ENCODE measurements at places on chromosomes 2 and 18.

DNA sequence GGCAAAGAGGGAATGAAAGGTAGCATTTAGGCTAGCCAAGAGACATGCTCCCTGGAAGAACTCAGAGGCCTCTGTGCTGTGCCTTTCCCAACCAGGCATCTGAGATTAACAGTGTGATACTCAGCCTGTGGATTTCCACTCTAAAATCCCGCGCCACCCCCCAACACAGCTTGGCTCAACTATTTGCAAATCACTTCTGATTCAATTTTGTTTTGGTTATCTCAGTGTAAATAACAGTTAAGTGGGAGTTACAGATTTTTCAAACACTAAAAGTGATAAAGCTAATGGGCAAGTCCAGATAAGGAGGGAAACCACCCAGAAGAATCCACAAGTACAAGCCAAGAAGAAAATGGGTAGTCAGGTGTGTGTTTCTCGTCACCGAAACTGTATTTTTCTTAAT lies 1.4 kb upstream of the NRP2 start:
- DNase-seq, result no peak

GRCh38 chr18:11902522-11903292 lies 5.4 kb downstream of the MPPE1 start:
- no peak for DNase-seq

- peak; percentile 92 for DNase-seq
Measured at GRCh38 chr18:54284981-54285785, 15.9 kb downstream of the POLI start.

DNA sequence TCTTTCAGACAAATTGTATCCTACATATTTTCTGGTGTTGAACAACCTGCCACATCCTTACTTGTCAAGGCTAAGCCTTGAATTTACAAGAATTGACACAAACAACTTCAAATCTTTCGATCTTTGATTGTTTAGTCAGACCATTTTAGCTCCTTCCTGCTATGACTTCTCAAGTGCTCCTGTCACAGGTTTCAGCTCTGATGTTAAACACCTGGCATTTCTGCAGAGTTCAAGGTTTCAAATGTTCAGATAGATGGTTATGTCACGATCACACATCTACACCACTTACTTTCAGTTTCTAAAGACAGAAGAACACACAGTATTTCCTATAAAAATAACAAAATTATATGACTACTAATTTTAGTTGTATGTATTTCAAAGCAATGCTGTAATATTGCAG lies 84.0 kb downstream of the RND3 start:
- DNase-seq, result no peak

GRCh38 chr18:59264651-59265245 lies 8.5 kb downstream of the RAX start:
- DNase-seq, result no peak

- no peak for DNase-seq
Measured at GRCh38 chr18:46413684-46414083, 243.3 kb downstream of the LOXHD1 start.

DNA sequence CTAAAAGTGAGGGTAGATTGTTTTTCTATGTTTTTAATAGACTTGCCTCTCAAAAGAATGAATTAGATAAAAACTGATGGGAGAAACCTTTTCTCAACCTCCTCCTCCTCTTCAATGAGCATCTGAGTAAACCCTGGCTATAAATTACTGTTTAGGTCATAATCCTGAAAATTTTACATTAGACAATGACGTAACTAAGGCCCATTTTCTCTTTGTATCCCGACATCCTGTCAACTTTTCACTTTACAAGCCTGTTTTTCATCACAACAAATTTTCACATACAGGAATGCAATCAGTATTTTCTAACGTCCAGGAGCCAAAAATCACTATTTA lies 1.3 kb downstream of the SPIRE1 start:
- DNase-seq, result no peak

DNA sequence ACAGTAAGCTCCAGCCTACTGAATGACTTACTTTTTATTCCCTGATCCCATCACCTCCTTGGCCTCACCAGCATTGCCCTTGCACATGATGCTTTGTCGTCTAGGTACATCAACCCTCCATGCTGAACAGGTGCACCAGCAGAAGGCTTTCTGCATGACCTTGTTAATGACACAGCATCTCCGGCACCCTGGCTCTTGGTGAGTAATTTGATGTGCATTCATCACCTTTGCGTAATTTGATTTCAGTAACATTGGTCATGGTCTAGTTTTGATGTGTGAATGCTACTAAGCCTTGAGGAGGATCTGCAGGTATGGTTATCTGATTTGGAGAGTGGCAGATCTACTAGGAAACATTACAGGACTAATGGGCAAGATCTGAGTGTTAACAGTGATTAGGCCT lies 103.6 kb downstream of the STK39 start:
- DNase-seq, result peak; percentile 30

DNA sequence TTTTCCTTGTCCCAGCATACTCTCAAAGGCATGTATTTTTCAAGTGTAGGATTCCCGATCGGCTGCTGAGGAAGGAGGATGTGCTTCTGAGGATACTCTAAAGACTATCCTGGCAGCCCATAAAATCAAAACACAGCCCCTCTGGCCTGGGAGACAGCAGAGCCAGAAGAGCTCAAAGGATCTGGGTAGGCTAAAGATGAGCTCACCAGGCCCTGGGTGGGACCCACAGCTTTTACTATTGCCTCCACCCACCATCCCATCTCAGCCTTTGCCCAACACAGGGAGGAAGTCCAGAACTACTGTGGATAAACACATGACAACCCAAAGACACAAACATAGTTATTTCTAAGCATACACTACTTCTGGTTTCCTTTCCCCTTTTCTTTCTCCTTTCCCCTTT lies 79.1 kb upstream of the ZFP36L2 start:
- DNase-seq, result no peak

- DNase-seq, result no peak
Measured at GRCh38 chr2:170830166-170830565, 13.5 kb downstream of the GAD1 start.

DNA sequence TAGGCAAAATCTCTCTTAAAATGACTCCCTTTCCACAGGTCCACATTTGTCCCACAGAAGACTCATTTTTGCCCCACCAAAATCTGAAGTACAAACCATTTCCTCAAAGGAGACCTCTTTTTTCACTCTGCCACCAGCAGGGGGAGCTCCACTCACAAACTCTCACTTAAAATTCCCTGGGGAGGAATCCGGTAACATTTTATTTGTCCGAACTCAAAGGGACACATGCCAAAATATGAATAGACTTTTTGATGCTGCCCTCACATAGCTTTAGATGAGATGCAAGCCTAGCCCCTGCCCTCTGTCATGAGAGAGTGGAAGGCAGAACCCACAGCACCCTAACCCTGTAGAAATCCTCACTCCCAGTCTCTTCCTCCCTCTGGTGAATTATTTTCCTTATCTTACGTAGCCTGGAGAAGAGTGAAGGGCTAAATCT lies 57.1 kb downstream of the RMDN2 start:
- peak; percentile 68 for DNase-seq

DNA sequence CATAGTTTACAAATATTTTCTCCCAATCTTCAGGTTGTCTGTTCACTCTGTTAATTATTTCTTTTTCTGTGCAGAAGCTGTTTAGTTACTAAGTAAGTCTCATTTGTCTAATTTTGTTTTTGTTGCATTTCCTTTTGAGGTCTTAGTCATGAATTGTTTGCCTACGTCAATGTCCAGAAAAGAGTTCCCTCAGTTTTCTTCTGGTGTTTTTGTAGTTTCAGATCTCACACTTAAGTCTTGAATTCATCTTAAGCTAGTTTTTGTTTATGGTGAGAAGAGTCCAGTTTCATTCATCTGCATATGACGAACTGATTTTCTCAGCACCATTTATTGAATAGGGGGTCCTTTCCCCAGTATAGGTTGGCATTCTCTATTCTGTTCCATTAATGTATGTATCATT lies 1252.2 kb upstream of the TMEFF2 start:
- no peak for DNase-seq

DNA sequence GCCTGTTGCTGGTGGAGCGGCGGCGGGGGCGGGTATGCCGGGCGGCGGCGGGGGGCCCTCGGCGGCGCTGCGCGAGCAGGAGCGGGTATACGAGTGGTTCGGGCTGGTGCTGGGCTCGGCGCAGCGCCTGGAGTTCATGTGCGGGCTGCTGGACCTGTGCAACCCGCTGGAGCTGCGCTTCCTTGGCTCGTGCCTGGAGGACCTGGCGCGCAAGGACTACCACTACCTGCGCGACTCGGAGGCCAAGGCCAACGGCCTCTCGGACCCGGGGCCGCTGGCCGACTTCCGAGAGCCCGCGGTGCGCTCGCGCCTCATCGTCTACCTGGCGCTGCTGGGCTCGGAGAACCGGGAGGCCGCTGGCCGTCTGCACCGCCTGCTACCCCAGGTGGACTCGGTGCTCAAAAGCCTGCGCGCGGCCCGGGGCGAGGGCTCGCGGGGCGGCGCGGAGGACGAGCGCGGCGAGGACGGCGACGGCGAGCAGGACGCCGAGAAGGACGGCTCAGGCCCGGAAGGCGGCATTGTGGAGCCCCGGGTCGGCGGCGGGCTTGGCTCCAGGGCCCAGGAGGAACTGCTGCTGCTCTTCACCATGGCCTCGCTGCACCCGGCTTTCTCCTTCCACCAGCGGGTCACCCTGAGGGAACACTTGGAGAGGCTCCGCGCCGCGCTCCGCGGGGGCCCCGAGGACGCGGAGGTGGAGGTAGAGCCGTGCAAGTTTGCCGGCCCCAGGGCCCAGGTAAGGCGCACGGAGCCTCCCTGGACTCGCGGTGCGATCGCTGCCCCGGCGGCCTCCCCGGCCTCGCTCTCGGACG lies 1.0 kb downstream of the ZCCHC2 start:
- peak; percentile 66 for DNase-seq

DNA sequence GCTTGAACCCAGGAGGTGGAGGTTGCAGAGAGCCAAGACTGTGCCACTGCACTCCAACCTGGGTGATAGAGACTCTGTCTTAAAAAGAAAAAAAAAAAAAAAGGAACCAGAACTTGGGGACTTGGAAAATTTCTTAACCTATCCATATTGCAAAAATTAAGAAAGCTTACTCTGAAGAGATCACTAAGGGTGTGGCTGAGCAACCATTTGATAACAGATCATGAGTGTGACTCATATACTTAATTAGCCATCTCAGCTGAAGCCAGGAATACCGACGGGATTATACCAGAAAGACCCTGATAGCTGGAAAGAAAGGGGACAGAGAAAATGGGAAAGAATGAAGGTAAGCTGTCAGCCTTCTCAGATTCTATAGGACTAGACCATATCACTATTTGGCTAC lies 7.1 kb upstream of the ADD2 start:
- no peak for DNase-seq

DNA sequence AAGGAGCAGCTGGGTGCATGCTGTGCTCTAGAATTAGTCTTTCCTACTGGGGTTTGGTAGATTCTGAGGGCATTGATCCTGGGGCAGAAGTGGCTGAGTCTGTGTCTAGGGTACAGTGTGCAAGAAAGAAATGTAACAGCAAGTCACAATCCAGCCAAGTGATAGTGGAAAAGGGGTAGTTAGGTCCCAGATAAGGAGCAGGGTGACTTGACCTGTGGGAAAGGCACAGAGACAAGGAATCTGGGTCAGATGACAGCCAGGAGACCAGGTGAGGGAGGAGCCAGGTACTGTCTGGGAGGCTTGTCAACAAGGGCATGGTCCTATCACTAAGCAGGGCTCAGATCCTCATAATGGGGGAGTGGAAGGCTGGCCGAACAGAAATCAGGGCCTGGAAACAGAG lies 8.1 kb downstream of the IL37 start:
- DNase-seq, result no peak

DNA sequence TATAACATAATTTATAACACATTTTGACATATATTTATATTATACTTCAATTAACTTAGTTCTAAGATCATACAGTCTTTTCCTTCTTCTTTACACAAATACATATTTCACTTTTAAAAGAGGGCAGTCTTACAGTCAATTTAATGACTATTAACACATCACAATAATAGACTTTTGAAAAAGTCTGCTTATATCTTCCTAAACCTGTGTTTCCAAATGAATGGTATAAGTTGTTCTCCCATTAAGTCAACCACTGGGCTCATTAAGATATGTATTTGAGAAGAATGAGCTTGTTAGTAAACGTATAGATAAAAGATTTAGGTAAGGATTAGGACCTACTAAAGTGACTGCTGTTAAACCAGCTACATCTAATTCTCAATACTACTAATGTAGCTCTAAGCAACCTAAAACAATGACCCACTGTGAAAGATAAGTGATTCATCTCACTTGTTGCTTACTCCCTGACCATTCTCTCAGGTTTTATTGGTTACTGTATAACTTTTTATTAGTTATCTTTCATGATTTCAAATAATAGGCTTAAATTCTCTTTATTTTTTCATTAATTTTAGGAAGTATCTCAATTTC lies 27.0 kb downstream of the SLC40A1 start:
- no peak for DNase-seq

- DNase-seq, result no peak
Measured at GRCh38 chr2:232073026-232073425, 111.5 kb downstream of the DIS3L2 start.

- no peak for DNase-seq
Measured at GRCh38 chr2:8300216-8300615, 381.6 kb upstream of the ID2 start.

DNA sequence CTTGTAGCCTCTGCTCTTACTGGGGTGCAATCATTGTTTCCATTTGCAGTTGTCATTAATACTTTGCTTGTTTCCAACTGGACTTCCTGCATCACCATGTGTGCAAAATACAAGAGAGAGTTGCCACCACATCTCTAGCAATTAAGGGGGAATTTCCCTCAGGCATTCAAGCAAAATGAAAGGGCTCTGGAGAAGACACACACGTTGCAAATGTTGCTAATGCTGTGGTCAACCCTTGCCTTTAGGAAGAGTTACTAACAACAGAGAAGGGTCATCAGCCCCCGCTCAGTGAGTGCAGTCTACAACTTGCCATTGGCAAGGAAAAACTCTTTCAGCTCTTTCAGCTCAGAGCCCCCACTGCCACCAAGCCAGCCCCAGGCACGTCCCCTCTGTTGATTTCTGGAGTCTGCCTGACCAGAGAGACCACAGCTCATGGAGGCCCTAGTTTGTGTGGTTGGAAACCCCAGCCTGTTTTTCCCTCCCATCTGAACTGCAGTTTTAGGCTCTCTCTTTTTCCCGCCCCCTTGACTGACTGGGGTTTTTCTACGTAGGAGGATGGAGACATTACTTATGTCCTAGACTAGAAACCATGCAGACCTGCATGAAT lies 25.9 kb upstream of the GPR45 start:
- DNase-seq, result no peak

DNA sequence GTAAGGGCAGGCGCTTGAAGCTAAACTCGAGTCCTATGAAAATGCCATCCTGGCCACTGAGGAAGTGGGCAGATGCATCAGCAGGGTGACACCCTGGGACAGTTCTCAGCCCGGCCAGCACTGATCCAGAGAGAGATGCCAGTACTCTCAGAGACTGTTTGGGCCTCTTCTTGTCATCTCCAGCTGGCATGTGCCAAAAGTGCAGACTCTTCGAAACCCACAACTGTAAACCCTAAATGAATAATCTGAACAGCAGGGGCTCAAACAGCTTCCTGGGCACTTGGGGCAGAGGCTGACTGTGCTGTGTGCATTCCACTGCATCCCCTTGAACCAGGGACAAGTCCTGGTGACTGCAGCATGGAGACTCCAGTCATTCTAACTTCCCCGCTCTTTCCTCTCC lies 204.2 kb upstream of the SMAD2 start:
- no peak for DNase-seq

GRCh38 chr2:162926501-162926900 lies 87.9 kb upstream of the KCNH7 start:
- no peak for DNase-seq

- no peak for DNase-seq
Measured at GRCh38 chr2:231602859-231603467, 10.3 kb downstream of the TEX44 start.

All from activated CD4-positive, alpha-beta memory T cell treated with anti-CD3 and anti-CD28 coated beads for 36 hours (primary cell).